ENCODE measurements at places on chromosomes 2 and 18.

GRCh38 chr2:237432484-237433092 lies 18.6 kb upstream of the COL6A3 start:
- no peak for DNase-seq

DNA sequence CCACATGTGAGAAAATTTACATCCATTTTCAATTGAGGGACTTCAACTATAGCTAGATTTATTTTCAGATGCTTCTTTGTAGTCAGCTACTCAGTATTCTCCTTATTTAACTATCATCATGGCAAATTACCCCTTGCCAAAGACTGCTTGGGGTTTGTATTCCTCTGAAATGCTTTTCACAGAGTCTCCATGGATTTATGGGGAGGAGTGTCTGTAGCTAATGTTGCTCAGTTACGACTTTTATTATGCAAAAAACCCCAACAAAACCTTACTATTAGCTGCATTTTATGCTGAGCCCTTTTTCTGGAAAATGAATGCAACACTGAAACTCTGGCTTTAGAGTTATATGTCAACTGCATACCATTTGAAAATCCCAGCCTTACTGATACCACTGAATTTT lies 78.6 kb downstream of the RFTN2 start:
- no peak for DNase-seq

GRCh38 chr2:20526160-20526559 lies 79.3 kb downstream of the RHOB start:
- DNase-seq, result no peak

- no peak for DNase-seq
Measured at GRCh38 chr2:189409131-189409530, 32.1 kb upstream of the WDR75 start.

DNA sequence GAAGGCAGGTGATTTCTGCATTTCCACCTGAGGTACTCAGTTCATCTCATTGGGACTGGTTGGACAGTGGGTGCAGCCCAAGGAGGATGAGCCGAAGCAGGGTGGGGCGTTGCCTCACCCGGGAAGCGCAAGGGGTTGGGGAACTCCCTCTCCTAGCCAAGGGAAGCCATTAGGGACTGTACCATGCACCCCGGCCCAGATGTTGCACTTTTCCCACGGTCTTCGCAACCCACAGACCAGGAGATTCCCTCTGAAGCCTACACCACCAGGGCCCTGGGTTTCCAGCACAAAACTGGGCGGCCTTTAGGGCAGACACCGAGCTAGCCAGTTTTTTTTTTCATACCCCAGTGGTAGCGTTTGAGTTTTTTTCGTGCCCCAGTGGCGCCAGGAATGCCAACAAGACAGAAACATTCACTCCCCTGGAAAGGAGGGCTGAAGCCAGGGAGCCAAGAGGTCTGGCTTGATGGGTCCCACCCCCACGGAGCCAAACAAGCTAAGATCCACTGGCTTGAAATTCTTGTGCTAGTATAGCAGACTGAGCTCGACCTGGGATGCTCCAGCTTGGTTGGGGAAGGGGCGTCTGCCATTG lies 75.9 kb upstream of the RANBP2 start:
- DNase-seq, result no peak

- DNase-seq, result no peak
Measured at GRCh38 chr2:95298486-95299111, 1.5 kb downstream of the KCNIP3 start.

DNA sequence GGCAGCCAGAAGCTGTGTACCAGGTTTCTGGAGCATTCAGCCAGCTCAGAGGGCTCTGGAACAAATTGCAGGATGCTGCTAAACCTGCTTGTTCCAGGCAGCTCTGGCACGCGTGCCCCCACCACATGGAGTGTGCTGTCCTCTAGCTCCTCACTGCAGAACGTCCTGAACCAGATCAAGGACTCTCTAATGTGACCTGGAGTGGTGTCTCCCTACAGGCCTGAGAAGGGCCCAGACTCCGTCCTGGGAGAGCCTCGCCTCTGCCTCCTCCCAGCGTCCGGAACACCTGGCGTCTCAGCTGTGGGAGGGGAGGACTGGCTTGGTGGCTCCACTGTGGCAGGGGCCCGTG lies 115.6 kb upstream of the GPC1 start:
- no peak for DNase-seq

- DNase-seq, result no peak
Measured at GRCh38 chr2:220157312-220157711, 529.9 kb downstream of the SLC4A3 start.

DNA sequence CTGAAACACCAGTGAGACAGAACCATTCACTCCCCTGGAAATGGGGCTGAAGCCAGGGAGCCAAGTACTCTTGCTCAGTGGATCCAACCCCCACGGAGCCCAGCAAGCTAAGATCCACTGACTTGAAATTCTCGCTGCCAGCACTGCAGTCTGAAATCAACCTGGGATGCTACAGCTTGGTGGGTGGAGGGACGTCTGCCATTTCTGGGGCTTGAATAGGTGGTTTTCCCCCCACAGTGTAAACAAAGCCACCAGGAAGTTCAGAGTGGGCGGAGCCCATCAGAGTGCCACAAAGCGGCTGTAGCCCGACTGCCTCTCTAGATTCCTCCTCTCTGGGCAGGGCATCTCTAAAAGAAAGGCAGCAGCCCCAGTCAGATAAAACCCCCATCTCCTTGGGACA lies 292.8 kb downstream of the LNPK start:
- no peak for DNase-seq

- DNase-seq, result no peak
Measured at GRCh38 chr2:75424936-75425619, 135.7 kb downstream of the EVA1A start.

GRCh38 chr2:239266779-239267287 lies 134.0 kb downstream of the HDAC4 start:
- DNase-seq, result no peak

DNA sequence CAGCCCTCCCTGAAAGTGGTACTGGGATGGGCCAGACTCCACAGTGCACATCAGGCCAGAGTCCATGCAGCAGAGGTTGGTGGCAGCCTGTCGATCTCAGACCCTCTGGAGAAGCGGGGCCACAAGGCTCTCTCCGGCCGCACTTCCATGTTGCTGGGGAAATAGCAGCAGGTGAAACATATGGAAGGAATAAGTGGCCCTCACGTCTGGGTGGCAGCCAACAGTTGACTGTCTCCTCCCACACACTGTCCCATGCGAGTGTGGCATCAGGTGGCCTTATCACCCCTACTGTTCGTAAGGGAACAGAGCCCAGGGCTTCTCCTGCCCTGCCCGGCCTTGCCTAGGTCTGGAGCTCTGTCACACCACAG lies 58.1 kb upstream of the FOSL2 start:
- peak; percentile 26 for DNase-seq

GRCh38 chr2:220432645-220433044 lies 805.2 kb downstream of the SLC4A3 start:
- no peak for DNase-seq

GRCh38 chr2:17580319-17580715 lies 39.8 kb downstream of the VSNL1 start:
- DNase-seq, result no peak

DNA sequence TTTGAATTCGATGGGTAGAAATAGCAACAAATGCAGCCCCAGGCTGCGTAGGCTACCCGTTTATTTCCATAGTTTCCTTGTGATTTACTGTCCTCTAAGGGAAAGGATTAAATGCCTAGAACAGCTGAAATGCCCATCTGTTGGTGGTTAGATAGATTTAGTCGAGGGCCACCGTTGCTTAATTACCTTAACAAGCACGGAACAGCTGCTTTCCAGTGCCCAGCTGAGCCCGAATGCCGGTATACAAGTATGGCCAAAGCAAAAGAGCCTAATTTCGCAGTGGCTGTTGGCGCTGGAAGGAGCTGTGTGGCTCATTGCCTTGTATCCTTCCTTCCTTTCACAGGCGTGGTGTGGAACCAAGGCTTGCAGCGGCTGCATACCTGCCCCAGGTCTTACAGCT lies 109.1 kb downstream of the CABLES1 start:
- DNase-seq, result no peak

DNA sequence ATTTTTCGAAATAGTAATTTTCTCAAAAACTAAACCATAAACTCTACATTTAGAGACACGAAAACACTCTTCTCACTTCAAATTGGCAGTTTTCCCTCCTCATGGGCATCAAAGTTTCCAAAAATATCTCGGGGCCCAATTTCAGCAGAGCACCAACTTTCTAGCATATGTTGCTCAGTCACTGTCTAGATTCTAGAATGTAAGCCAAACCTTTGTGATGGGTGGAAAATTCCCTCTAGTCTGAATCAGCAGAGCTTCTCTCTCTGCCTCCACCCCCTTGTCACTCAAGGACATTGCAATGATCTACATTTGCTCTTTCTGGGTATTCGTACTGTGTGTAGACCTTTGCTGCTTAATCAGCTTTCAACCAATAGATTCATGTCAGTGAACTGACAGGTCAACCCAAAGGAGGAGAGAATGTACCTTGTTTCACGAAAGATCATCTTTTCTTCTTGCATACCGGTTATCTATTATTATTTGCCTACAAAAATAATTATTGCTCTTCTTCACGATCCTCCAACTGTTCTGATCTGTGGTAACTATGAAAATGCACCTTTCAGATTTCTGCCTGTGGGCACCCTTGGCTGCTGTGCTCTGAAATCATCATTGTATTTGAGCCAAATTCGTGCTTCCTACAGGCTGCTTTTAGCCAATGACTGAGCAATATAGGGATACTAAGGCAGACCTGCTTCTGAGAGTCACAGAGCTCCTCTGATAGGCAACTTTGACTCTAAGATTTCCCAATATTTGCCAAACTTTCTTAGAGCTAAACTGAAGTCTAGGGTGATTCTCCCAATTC lies 38.7 kb upstream of the GLS start:
- no peak for DNase-seq

DNA sequence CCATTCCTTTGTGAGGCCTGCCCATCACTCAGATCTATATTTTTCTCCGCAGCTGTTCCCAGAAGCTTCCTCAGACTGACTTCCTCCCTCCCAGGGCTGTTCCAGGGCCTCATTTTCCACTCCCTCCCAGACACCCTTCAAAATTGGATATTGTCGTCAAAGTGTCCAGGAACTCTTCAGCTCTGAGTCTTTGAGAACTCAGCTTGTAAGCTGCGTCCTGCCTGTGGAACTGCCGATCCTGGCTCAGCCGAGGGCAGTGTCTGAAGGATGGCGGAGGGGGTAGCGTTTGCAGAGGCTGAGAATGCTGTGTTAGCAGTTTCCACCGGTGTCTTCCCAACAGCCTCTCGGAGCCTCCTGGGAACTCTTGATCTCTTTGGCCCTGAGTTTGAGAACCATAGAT lies 27.1 kb downstream of the NCK2 start:
- DNase-seq, result no peak

DNA sequence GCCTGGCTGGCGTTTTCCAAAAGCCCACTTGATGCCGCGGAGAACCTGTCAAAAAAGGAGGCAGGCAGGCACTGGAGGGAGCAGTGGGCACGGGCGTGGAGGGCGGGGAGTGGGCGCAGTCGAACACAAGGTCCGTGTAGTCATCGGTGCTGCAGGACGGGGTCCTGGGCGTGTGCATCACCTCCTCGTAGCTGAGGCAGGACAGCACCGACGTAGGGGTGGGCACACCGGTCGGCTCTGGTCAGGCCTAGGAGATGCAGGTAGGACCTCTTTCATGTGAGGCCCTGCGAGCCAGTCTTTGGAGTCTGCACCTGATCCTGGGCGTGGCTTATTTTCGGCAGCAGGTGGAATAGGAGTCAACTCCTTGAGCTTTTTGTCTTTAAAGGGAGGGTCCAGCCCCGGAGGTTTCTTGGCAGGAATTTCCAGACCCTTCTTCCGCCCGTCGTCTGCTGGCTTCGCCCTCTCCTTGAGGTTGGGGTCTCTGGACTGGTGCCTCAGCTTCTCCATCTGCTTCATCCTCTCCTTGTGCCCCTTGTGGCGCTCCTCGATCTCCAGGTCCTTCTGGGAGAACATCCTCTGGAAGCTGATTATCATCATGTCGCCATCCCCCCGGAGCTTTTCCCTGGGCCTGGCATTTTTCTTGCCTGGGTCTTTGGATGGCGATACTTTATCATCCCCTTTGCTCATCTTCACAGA lies 892.5 kb upstream of the LRRTM1 start:
- DNase-seq, result no peak

DNA sequence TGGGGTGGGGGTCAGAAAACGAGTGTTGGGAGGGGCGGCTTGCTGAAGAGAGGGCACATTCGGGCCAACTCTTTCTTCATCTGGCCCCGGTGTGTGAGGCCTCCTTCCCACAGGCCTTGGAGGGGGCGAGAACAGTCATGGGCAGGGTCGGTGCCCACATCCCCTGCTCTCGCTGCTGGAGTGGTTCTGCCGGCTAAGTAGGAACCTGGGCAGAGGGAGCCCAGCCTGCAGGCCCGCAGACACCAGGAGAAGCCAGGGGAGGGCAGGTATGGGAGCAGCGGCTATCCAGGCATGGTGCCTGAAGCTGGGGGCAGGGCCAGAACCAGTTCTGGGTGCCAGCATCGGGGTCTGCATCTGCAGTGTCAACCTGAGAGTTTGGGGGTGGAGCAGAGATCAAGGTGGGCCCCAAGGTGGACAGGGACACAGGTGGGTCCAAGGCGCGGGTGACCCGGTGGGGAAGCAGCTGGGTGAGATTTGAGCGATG lies 46.6 kb upstream of the HPCAL1 start:
- peak; percentile 9 for DNase-seq

DNA sequence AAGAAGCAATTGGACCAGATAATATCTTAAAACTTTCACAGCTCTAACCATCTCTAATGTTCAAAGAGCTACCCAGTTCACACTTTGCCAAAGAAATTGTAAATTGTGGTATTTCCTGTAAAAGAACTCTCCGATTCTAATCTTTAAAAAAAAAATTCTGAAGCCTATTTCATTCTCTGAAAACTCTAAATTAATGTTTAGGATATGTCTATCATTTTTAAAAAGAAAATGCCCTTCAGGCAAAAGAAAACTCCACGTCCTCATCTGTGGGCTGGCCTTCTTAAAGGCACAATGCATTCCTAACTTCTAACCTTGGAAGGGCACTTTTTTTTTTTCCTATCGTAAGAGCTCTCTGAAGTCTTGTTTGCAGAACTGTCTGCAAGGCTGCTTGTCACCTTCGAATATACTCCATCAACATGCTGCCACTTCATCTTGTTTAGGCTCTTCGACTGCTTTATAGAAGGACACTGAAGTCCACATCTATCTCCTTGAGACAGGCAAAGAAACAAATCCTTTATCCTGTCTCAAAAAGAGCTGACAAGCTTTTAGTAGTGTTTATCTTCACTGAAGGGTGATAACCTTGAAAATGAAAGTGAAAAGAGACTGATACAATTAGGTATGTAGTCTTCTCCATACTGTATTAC lies 124.3 kb upstream of the SLC39A10 start:
- no peak for DNase-seq

DNA sequence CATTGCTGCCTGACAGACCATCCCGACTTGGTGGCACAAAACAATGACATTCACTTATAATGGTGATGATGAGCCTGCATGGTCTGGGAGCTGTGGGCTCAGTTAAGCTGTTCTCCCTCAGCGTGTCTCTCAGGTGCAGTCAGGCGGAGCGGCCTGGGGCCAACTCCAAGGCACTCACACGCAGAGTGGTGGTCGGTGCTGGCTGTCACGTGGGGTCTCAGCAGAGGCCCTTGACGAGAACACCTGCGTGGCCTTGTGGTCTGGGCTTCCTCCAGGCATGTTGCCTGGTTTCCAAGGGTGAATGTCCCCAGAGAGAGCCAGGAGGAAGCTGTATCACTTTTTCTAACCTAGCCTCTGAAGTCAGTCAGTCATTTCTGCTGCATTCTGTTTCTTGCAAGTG lies 29.8 kb downstream of the ARMC9 start:
- no peak for DNase-seq

- DNase-seq, result no peak
Measured at GRCh38 chr2:216375286-216375685, 3.0 kb upstream of the MARCHF4 start.
